ENCODE measurements at places on chromosomes 5 and 9.

GRCh38 chr9:120925535-120926396 lies 830 bp downstream of the TRAF1 start:
- peak; percentile 92 for DNase-seq

DNA sequence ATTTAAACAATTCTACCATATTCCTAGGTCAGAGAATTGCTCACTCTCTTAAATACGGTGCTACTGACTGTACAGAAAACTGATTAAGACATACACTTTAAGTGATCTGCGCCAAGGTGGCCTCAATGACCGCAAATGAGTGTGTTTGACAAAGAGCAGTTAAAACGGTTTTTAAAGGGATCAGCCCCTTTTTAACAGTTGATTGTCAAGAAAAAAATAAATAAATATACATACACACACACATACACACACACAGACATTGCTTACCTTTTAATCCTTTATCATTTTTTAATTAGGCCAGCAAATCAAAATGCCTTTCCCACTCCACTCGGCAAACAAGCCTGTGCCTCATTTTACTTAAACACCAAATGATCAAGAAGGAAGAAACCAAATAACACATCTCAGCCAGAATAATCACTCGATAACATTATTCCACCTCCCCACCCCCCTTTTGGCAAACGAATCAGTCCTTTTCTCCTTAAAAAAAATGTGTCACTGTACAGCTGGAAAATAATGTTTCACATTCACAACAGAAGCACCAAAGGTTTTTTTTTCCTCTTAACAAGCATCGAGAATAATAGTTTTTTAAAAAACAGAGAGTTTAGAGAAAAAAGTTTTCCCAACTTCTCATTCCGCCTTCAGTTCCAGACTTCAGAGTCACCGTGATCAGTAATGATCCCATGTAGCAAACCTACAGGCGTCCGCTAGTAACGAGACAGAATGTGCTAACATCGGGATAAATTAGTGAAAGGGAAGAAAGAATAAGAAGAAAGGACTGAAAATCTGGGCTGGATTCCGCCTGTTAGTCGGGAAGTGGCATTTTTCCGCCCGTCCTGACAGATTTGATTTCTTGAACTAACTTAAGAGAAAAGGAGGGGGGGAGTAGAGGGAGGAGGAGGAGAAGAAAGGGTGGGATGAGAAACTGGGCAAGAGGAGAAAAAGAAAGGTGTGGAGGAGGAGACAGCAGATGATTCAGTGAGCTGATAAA lies at the start of gene ZNF608:
ZNF608 (minus strand) TSS at position 712 of the 988 bp plus-strand sequence. CDS start 1,650 bp downstream, outside the sequence.
- DNase-seq, result no peak

GRCh38 chr5:31047621-31048020 lies 145.9 kb upstream of the CDH6 start:
- no peak for DNase-seq

- peak; percentile 30 for DNase-seq
Measured at GRCh38 chr5:143932584-143932983, 120.6 kb downstream of the HMHB1 start.

GRCh38 chr5:111976705-111977435 lies 219.9 kb upstream of the NREP start:
- peak; percentile 54 for DNase-seq

DNA sequence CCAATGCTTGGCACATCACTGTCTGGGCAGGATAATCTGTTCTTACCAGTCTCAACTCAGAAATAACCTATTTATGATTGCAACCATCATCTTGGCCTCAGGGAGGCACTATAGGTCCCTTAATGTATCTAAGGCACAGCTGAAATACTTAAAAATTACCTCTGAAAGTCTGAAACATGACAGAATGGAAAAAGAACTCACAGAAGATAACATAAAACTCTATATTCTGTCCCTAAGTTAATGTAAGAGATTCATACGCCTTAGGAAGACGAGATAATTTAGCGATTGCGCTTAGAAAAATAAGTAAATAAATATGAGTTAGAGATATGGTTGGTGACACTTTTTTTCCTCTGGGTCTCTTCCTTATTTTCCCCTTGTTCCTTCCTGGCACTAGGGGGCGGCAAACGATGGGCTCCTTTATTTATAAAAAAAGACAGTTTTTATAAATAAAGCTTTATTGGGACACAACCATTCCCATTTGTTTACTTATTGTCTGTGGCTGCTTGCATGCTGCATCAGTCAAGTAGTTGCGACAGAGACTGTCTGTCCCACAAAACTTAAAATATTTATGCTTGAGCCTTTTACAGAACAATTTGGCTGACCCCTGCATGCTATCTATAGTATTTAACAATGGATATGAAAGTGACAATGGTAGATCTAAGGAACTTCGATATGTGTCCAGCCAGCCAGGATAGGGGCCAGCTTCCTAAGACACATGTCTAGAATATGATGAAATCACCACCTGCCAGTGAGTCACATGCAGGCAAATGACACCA lies 79.6 kb downstream of the PDE4D start:
- peak; percentile 58 for DNase-seq

DNA sequence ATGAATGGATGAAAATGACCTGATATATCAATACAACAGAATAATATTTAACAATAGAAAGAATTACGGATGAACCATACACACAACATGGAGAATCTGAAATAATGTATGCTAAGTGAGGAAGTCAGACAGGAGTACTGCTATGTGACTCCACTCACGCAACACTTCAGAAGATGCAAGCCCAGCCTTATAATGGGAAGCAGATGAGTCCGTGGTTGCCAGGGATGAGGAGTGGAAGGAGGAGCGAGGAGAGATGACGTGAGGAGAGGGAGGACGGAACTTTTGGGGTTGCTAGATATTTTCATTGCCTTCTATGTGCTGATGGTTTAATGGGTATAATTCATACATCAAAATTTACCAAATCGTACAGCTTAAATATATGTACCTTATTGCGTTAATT lies 55.4 kb upstream of the ERCC6L2 start:
- DNase-seq, result no peak

GRCh38 chr5:170741801-170742200 lies 41.7 kb upstream of the GABRP start:
- no peak for DNase-seq

GRCh38 chr9:127875306-127875966 lies 2.0 kb downstream of the AK1 start:
- DNase-seq, result peak; percentile 24

GRCh38 chr9:19969721-19970120 lies 180.9 kb upstream of the SLC24A2 start:
- DNase-seq, result no peak

GRCh38 chr9:123548741-123549545 lies 192.9 kb downstream of the CRB2 start:
- DNase-seq, result no peak

DNA sequence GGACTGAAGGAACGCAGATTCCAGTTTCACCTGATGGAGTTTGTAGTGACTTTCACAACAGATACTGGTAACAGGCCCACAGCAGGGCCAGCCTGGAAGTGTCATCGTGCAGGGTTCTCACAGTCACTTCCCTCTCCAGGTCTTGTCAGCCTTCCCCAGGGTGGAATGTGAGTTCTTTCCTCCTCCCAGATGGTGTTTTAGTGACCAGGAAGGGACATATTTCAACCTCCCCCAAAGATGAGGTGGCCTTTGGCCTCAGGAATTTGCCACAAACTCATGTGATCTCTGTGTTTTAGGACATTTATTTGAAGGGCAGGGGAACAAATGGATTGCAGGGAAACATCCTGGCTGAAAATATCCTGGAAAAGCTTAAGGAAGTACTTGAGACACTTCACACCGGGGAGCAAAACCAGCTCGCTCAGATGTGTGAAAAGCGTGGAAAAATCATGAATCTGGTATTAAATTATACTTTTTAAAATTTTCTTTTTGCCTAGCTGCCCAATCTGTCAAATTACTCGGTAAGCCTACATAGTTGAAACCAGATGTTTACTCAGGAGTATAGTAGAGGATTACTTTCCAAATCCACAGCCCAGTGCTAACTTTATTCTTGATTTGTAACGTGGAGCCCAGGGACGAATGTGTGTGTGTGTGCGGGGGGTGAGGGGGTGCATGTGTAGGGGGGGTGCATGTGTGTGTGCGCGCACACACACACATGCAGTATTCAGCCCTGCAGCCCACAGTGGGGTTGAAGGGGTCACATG lies 66.8 kb downstream of the PTPDC1 start:
- DNase-seq, result no peak

DNA sequence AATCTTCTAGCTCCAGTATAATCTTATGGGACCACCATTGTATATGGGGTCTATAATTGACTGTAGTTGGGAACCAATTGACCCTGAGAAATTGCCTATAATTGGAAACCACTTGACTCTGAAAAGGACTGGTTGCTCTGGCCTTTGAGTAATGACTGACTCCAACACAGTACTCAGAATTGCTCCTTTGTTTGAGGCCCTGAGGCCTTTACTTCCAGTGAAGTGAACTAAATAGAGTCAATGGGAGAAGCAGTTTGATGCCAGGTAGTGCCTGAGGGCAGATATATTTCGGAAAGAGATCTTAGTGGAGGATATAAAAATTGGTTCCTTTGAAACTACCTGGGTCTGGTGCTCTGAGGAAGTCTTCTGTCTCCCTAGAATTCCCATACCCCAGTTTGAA lies 16.0 kb upstream of the TMEM171 start:
- no peak for DNase-seq

GRCh38 chr5:138138949-138139780 lies at the start of gene NME5:
Gene NME5 (minus strand): TSS chr5:138139428. CDS start chr5:138138780, 648 bp downstream.
- peak; percentile 1 for DNase-seq

DNA sequence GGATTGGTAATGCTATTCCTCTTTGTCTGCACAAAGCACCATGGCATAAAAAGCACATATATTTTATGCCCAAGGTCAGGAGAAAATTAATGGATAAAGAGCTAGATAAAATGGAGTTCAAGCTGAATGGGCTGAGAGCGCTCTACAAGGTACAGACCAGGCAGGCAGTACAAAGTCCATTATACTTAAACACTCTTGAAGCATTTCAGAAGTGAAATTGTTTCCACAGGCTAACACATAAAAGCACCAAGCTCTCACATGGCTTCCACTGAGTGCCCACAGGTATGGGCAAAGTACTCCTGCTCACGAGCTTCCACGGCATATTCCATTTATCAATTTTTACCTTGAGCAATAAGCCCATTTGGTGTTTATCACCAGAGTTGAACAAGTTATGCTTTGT lies 771.2 kb upstream of the DMAC1 start:
- DNase-seq, result no peak

All from HFFc6 (cell line).